ENCODE measurements at places on chromosomes 2 and 18. TPM values are rescaled to one million over a fixed set of nuclear protein-coding genes. Genes with fewer than 3 reads are reported as not detected.
A peak's percentile ranks its signal among the peaks of the same experiment; 100 is the strongest.

DNA sequence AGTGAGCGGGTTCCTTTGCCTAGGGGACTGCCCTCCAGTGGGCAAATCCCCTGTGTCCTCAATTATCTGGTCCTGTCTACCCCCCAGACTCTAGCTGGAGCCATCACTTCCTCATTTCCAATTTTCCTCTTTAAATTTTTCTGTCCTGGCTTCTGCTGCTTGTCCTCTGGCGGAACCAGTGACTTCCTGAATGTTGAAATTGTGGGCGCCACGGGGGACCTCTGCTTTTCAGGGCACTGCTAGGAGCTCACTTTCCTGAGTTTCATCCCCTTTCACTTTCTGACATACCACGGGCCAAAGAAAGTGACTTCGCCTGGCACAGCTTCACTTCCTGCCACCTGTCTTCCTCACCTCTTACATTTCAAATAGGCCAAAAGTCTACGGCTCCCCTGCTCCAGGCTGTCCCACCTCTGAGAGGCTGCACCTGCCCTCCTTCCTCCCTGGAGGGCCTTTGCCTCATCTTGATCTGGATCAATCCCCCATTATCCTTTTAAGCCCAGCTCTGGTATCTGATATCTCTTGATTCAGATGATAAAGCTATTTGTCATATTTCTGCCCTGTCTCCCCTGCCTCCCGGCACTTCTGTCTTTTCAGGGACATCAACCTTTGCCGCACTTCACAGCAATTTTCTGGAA, 1.4 kb upstream of the MARCO start:
- no peaks in the 10 kb centered on the region for H3K36me3 ChIP-seq
- no peaks in the 10 kb centered on the region for H3K27me3 ChIP-seq
- H3K4me1 ChIP-seq, result peaks cover 4% of the 10 kb centered on the region
- DNase-seq, result peak; percentile 72
- no peak overlapping the region for H3K27ac ChIP-seq

DNA sequence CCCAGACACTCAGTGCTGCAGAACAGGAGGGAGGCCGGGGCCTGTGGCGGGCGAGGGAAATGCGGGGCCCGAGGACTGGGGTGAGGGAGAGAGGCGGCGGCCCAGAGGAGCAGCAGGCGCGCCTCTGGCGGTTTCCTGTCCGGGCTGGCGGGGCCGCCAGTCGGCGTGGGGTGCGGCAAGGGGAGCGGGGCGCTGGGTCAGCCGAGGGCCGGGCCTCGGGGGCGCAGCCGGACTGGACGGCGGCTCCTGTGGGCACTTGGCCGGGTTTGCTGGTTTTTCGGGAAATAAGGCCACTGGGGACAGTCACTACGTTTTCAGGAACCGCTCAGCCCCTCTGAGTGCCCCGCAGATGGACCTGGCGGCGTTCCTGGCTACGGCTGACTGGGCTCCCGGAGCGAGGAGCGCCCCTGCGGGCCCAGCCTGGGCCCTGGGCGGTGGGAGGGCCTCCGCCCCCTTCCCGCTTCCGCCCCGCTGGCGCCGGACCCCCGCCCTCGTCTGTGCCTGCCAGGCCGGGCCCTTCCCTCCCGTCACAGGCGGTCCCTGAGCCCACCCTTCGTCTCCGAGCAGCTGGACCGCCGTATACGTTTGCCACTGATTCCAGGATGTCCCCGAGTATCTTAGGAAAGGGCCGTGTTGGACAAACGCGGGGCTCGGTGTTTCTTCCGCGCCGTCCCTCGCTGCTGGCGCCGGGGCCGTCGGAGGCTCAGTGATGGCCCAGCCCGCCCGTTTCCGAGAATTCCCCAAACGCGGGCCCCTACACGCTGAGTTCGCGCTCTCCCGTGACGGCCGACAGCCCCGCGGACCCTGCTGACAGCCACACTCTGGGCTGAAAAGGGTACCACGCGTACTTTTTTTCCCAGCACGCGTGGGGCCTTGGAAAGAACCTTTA, 84.6 kb downstream of the FAM210A start:
- H3K36me3 ChIP-seq, result peaks cover 6% of the 10 kb centered on the region
- H3K27me3 ChIP-seq, result no peaks in the 10 kb centered on the region
- peaks cover 20% of the 10 kb centered on the region for H3K4me1 ChIP-seq
- DNase-seq, result peak; percentile 66

DNA sequence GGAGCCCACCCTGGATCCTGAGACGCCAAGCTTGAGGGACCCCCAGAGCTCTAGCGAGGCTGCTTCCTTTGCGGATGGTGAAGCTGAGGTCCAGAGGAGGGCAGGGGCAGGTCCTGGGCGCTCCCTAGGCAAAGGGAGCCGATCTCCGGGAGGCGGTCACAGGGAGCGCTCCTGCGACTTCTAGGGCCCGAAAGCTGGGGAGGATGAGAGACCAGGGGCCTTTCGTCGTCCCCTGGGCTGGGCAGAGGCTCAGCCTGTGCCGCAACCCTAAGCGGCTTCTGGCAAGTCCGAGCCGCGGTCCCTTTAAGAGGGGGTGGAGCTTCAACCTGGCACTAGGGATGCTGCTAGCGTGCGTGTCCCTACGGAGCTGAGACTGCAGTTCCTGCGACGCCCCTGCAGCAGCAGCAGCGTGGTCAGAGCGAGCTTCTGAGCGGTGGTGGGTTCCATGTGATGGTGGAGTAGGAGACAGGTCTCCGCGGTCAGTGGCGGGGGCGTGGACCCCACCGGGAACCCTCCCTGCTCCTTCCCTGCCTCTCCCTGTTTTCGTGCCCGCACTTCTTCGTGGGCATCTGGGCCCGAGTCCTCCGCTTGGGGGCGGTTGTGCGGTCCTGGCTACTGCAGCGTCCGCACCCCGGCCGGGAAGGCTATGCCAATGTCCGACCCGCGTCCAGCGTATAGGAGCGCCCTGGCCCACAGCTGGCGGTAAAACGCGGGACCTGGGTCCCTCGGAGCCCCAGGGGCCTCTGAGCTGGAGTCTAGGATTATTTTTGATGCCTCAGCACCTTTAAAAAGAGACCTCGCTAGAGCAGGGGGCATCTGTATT, 154.6 kb downstream of the CCDC74A start:
- H3K36me3 ChIP-seq, result no peaks in the 10 kb centered on the region
- peak; percentile 91 for DNase-seq
- peaks cover 4% of the 10 kb centered on the region for H3K4me1 ChIP-seq
- peak overlapping the region; percentile 86 for H3K27ac ChIP-seq
- H3K27me3 ChIP-seq, result no peaks in the 10 kb centered on the region

DNA sequence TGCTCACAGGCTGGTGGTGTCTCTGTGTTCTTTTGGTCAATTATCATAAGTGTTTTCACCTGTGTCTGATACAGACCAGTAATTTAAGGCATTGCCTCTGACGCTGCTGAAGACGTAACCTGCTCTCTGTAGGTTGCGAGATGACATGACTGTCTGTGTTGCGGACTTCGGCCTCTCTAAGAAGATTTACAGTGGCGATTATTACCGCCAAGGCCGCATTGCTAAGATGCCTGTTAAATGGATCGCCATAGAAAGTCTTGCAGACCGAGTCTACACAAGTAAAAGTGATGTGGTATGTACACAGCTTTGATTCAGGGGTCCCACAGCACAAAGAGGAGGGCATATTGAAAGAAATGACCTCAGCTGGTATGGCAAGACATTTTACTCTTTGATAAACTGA, 33.8 kb upstream of the TMEM87B start:
- H3K27me3 ChIP-seq, result no peaks in the 10 kb centered on the region
- H3K4me1 ChIP-seq, result no peaks in the 10 kb centered on the region
- H3K27ac ChIP-seq, result no peak overlapping the region
- H3K4me3 ChIP-seq, result no peak overlapping the region

GRCh38 chr18:54444319-54444914, 86.7 kb downstream of the C18orf54 start:
- H3K27ac ChIP-seq, result no peak overlapping the region
- H3K4me3 ChIP-seq, result no peak overlapping the region
- H3K27me3 ChIP-seq, result no peaks in the 10 kb centered on the region
- no peaks in the 10 kb centered on the region for H3K4me1 ChIP-seq
- no peaks in the 10 kb centered on the region for H3K36me3 ChIP-seq

DNA sequence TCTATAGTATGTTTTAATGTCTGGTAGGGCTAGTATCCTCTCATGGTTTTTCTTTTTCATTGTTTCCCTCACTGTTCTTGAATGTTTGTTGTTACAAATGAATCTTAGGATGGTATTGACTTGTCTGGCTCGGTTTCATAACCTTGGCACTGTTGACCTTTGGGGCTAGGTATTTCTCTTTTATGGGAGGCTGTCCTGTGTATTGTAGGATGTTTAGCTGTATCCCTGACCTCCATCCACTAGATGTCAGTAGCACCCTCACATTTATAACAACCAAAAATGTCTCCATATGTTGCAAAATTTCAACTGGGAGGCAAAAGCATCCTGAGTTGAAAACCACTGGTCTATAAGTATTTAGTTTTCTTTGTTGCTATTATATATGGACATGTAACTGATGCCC, 7.0 kb upstream of the AOX1 start:
- no peak for DNase-seq
- no peaks in the 10 kb centered on the region for H3K27me3 ChIP-seq
- no peak overlapping the region for H3K27ac ChIP-seq
- peaks cover 2% of the 10 kb centered on the region for H3K36me3 ChIP-seq

GRCh38 chr2:24477229-24477628, 13.8 kb upstream of the NCOA1 start:
- DNase-seq, result no peak
- peaks cover 3% of the 10 kb centered on the region for H3K4me1 ChIP-seq
- no peaks in the 10 kb centered on the region for H3K27me3 ChIP-seq
- H3K27ac ChIP-seq, result no peak overlapping the region
- H3K4me3 ChIP-seq, result no peak overlapping the region
- no peaks in the 10 kb centered on the region for H3K36me3 ChIP-seq

- no peak overlapping the region for H3K4me3 ChIP-seq
- H3K27ac ChIP-seq, result no peak overlapping the region
- H3K36me3 ChIP-seq, result no peaks in the 10 kb centered on the region
- H3K27me3 ChIP-seq, result no peaks in the 10 kb centered on the region
Measured at GRCh38 chr2:45124456-45124855, 115.2 kb upstream of the SIX2 start.

DNA sequence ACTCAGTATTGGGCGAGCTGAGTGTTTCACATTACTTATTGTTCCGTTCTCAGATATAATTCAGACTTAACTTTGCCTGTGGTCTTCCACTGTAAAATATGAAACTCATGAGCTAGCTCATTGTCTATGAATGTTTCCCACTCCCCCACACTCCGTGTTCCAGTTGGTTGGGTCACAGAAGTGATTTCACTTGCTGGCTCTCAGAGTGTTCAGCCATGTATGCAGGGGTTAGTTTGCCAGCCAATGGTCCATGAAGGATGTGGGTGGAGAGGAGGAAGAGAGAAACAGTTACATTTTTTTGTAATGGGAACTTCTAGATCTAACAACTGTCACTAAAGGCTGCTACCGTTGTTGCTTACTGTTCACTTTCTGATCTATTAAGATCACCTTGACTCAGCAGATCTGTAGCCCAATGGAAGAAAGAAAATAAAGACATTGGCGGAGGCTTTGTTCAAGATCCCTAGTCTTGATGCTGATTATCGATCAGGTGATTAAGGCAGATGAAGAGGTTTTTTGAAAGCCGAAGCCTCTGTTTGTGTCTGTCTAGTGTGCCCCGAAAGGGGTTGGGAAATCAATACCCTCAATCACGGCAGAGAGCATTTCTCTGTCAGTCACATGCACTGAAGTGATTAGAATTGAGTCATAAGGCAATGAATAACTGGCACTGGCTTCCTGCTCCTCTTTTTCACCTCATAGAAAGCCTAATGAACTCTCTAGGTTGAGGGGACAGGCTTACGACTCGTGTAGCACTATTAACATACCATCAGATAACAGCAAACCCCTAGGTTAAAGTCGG, 279.7 kb upstream of the FIGN start:
- no peaks in the 10 kb centered on the region for H3K27me3 ChIP-seq
- no peaks in the 10 kb centered on the region for H3K36me3 ChIP-seq
- H3K4me3 ChIP-seq, result no peak overlapping the region
- no peak overlapping the region for H3K27ac ChIP-seq

ASB18 gene
- polyA plus RNA-seq, result 2.9 TPM

- H3K27me3 ChIP-seq, result no peaks in the 10 kb centered on the region
- H3K4me3 ChIP-seq, result no peak overlapping the region
- no peaks in the 10 kb centered on the region for H3K36me3 ChIP-seq
- H3K4me1 ChIP-seq, result no peaks in the 10 kb centered on the region
- no peak for DNase-seq
Measured at GRCh38 chr18:12750076-12750714, 47.4 kb downstream of the PSMG2 start.

DNA sequence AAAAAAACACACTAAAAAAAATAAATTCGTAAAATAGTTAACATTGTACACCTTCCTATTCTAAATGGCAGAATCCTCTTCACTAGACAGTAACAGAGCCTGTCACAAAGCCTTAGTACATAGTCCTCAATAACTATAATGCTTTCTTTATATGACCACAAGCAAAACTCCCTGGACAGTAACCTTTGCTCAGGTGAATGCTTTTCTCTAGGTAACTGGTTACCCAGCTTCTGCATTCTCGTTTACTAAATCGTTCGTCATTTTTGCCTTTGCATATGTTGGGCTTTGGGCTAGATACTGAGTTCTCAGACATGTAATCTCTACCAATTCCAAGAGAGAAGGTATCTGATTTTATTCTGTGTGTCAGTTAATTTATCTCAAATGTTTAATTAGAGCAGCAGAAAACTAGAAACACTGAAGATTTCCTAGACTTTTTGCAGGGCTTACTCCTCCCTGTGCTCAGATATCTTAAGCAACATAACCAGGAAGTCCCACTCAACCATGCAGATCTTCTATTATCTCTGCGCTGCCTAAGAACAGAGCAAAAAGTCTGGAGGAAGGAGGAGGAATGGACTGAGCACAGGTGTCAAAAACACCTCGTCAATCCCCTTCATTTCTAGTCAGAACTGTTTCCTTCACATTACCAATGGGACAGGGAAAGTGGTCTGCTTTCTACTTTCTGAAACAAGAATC, 247.7 kb downstream of the SOCS6 start:
- H3K27ac ChIP-seq, result no peak overlapping the region
- H3K27me3 ChIP-seq, result no peaks in the 10 kb centered on the region
- DNase-seq, result no peak
- H3K4me3 ChIP-seq, result no peak overlapping the region

- no peak overlapping the region for H3K27ac ChIP-seq
- H3K4me3 ChIP-seq, result no peak overlapping the region
- DNase-seq, result no peak
- H3K4me1 ChIP-seq, result no peaks in the 10 kb centered on the region
- no peaks in the 10 kb centered on the region for H3K36me3 ChIP-seq
Measured at GRCh38 chr2:8252997-8253694, 428.7 kb upstream of the ID2 start.

GRCh38 chr2:99881901-99882591, 260.3 kb downstream of the AFF3 start:
- peaks cover 12% of the 10 kb centered on the region for H3K4me1 ChIP-seq
- H3K36me3 ChIP-seq, result no peaks in the 10 kb centered on the region
- H3K4me3 ChIP-seq, result no peak overlapping the region
- no peaks in the 10 kb centered on the region for H3K27me3 ChIP-seq
- H3K27ac ChIP-seq, result no peak overlapping the region
- DNase-seq, result peak; percentile 79

GRCh38 chr2:106614511-106615291, 127.5 kb downstream of the CD8B2 start:
- no peaks in the 10 kb centered on the region for H3K4me1 ChIP-seq
- DNase-seq, result peak; percentile 34
- no peaks in the 10 kb centered on the region for H3K27me3 ChIP-seq
- H3K36me3 ChIP-seq, result no peaks in the 10 kb centered on the region
- no peak overlapping the region for H3K27ac ChIP-seq

PLEKHH2 gene
- polyA plus RNA-seq, result 3.7 TPM

ABCA12 gene
- polyA plus RNA-seq, result not detected

GRCh38 chr2:84491256-84491655, 25.0 kb upstream of the DNAH6 start:
- DNase-seq, result no peak
- no peaks in the 10 kb centered on the region for H3K4me1 ChIP-seq
- H3K4me3 ChIP-seq, result no peak overlapping the region
- no peaks in the 10 kb centered on the region for H3K36me3 ChIP-seq
- H3K27ac ChIP-seq, result no peak overlapping the region
- no peaks in the 10 kb centered on the region for H3K27me3 ChIP-seq

Measured in muscle of leg (tissue), 16 donors.